KG1 (cell line): ENCODE measurements at places on chromosomes 7 and 10.

GRCh38 chr10:52673468-52673867 is 99.1 kb downstream of the MBL2 start:
- no peak for DNase-seq

- DNase-seq, result no peak
Measured at GRCh38 chr10:59672150-59672875, 37.3 kb downstream of the SLC16A9 start.

DNA sequence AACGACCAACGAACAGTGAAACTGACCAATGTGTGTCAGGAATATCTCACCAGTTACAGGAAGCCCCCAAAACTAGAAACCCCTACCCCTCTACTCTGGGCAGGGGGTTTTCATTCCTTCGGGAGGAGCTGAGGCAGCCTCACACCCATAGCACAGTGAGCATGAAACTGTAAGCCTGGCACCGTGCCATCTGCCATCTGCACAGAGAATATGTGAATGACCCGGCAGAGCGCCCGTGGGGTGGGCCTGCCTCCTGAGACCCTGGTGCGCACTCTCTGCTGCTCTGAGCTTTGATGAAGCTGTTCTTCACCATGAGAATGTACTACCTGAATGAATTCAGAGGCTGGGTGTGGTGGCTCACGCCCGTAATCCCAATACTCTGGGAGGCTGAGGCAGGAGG is 27.1 kb downstream of the DAGLB start:
- no peak for DNase-seq

- DNase-seq, result no peak
Measured at GRCh38 chr7:134031835-134032617, 95.1 kb upstream of the LRGUK start.

- no peak for DNase-seq
Measured at GRCh38 chr7:13105209-13105608, 417.8 kb downstream of the ARL4A start.

DNA sequence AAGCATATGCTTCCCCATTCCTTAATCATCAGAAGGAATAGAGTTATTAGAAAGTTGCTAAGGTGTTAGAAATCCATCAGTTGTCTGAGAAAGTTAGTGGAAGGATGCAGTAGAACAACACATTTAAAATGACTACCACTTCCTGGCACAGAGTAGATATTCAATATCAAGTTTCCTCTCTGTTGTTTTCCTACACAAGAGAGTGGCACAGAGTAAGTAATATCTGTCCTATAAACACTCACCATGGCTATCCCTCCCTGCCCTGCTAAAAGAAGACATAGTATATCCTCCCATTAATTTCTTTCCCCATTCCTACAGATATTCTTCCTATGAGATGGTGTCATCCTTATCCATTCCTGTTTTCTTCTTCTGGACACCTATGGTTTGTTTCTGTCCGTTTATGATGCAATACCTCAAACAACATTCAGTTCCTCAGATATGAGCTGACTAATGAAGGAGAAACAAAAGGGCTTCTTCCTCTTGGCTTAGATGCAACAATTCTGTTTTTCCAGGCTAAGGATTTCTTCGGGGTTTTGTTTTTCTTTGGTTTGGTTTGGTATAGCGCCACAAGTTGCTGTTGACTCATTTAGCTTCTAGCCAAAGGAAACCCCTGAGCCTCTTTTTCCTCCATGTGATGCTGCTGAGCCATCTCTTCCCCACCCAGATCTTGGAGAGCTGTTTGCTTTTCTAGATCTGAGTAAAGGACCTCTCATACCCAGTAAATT is 32.9 kb upstream of the BPGM start:
- no peak for DNase-seq

DNA sequence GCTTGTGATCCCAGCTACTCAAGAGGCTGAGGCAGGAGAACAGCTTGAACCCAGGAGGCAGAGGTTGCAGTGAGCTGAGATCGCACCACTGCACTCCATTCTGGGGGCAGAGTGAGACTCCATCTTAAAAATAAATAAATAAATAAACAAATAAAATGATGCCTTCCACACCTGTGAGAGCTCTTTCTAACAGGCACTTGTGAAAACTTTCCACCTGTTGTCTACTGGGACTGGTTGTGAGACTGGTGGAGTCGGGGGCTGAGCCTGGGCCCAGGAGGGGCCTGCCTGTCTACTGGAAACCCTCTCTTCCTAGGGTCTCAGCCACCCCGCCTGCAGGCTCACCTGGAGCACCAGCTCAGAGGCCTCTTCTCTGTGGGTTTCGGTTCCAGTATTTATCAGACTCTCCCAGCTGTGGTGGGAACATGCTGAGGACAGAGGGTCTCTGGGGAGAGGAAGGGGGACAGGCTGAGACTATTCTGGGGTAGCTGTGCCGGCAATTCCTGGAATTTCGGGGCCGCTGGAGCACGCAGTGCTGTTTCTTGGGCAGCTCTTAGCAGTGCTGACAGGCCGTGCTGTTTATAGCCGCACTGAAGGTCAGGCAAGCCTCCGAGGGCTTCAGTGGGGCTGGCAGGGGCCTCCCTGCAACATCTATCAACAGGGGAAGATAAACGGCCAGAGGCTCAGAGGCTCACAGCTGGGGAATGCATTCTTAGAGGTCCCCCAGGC is 3.8 kb downstream of the LDB3 start:
- DNase-seq, result no peak

GRCh38 chr7:150846291-150847115 is 5.8 kb upstream of the AOC1 start:
- DNase-seq, result no peak
